ENCODE measurements at places on chromosomes 6 and 20. TPM values are rescaled to one million over a fixed set of nuclear protein-coding genes. Genes with fewer than 3 reads are reported as not detected.

CYP21A2 gene
- total RNA-seq, result not detected

TGM2 gene
- 339 TPM for total RNA-seq

CENPQ gene
- 10.8 TPM for total RNA-seq

SYNCRIP gene
- 99.0 TPM for total RNA-seq

MLN gene
- total RNA-seq, result not detected

CTAGE9 gene
- total RNA-seq, result not detected

GRCh38 chr20:19808498-19808897, 50.4 kb downstream of the RIN2 start:
- DNase-seq, result no peak

- DNase-seq, result peak; percentile 8
These were observed 21.0 kb downstream of the NFYA start for GRCh38 chr6:41093729-41094128.

- DNase-seq, result no peak
These were observed 608.6 kb downstream of the UTRN start for GRCh38 chr6:144893680-144894151.

- no peak for DNase-seq
These were observed 27.6 kb downstream of the BCKDHB start for GRCh38 chr6:80134065-80134464.

DNA sequence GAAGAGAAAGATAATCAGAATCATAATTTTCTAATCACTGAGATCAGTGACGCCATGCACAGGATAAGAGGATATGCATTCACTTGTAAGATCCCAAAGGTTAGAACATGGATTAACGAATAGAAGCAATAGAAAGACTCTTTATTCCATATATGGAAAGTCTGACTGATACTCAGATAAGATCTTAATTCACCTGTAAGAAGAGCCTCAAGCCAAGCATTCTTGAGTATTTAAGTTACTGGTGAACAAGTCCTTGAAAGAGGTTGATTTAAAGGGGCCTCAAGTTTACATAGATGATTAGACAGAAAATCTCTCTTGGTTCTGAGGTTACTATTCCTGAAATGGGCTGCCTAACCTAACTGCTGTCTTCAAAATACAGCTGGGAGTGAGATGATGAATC, 53.8 kb upstream of the MTRF1L start:
- no peak for DNase-seq

DNA sequence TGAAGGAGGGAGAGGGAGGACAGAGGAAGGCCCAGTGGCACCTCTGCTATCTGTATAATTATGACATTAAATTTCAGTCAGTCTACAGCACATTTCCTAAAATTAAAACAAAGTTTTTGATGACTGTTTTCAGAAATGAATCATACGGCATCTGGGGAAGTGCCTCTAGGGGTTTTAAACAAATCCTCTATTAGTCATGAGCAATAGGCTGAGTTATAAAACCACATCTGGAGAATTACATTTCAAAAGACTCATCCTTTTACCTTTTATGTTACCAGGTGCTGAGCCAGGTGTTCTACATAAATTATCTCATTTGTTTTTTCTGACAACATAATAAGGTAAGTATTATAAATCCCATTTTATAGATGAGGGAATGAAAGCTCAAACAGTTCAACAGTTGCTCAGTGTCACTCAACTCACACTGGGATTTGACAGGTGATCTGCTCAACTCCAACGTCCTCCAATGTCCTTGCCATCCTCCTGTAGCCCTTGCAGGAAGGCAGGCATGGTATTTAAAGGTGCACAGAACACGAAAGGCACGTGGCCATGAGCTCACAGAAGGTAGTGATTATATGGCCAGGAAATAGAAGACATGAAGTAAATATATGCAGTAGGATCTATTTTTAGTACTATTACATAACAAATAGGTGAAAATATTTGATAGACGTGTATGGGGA, 184.2 kb upstream of the MAN1A1 start:
- peak; percentile 89 for DNase-seq

- peak; percentile 30 for DNase-seq
These were observed 7.9 kb downstream of the COL9A3 start for GRCh38 chr20:62824476-62825332.

DNA sequence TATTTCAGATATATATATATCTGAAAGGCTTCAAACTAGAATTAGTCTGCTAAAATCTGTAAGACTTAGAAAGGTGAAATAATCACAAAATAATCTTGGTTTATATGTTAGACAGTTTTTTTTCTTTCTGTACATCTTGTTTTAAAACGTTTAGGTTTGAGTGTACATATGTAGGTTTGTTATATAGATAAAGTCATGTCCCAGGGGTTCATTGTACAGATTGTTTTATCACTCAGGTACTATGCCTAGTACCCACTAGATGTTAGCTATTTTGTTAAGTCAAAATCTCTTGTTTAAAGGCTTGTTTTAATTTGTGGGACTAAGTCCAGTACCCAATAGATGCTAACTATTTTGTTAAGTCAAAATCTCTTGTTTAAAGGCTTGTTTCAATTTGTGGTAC, 1339.0 kb upstream of the CITED2 start:
- no peak for DNase-seq

- DNase-seq, result peak; percentile 32
These were observed 6.4 kb downstream of the FAM83D start for GRCh38 chr20:38932457-38933120.

DNA sequence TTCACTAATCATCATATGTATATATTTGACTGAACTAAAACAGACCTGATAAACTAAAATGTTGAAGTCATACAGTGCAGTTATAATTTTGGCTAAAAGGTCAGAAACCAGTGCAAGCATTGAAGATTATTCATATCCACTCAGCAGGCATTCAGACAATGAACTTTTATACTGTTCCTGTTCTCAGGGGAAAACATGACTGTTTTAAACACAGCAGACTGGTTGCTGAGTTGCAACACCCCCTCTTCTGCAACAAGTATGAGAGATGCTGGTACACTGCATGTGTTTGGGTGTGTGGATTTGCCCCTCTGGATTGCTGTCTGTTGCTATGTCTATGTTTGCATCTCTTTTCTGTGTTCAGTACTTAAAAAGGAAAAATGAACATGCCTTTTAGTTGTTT, 206.8 kb downstream of the EYA4 start:
- peak; percentile 65 for DNase-seq

DNA sequence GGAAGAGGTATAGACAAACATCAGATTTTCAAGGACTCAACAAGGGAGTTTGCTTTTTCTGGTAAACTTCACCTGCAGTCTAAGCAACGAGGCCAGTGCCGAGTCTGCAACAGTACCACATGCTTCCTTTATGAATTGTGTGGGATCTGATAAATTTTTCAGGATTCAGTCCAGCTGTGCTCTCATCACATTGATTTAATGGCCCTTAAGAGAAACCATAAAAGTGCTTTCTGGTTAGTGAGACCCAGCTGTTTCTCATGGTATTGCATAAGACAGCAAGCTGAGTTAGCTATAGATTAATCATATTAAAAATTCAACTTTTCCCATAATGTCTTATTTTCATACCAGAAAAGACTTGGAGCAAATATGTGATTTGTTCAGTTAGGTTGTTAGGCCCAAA, 291.4 kb downstream of the CENPW start:
- DNase-seq, result peak; percentile 33

DNA sequence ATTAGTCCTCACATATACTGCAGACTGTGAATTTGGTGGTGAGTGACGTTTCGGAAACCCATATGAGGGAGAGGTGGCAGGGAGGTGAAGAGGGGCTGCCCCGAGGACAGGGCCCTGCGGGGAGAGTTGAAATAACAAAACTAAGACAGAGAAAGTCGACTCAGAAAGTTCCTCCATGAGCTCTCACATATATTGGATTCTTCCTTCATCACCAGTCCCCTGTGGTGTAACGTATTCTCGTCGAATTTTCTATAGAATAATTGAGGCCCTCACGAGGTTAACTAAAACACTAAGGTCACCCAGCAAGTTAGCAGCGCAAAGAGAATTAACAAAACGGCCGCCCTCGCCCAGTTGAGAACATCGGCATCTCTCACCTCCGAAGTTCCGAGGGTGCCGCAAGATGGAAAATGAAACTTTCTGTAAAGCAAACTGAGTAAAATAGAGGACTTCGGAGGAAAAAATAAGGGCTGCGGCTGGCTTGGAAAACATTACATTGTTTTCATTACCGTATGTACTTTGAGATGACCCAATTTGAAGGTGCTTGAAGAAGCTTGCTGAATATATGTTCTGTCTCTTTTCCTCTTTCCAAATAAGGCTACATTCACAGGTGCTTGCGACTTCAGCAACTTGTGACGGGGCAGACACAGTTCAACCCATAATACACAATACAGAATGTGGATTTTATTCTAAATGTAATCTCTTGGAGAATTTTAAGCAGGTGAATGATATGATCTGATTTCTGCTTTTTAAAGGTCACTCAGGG, 490.9 kb upstream of the JARID2 start:
- no peak for DNase-seq

DNA sequence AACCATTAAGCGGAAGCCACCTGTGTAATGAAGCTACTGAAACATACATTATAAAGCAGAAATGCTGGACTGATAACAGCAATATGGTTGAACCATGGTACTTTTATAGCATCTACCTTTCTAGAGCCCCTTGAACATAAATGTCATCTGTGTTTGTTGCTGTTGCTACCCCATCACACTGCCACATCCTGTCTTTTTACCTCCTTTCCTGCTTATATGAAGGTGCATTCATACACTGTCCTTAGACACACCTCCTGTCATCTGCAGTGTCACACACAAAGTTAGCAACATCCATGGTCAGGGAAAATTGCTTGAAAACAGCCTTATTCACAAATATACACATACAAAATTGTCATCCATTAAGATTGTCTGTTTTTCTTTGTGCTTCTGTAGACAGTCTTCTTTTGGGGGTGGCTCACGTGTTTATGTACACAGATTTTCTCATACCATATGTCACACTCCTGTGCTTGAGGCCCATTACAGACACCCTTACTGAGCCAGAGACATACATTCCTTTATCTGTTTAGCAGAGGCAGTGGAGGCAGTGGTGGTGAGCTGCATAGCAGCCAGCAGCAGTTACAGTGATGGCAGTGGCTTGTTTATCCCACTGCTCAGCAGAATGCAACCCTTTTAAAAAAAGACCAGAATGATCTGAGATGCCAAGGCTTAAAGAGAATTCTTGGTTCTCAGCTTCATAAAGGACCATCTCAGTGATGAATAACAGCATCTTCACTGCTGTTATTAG, 25.9 kb downstream of the C6orf62 start:
- DNase-seq, result no peak

DNA sequence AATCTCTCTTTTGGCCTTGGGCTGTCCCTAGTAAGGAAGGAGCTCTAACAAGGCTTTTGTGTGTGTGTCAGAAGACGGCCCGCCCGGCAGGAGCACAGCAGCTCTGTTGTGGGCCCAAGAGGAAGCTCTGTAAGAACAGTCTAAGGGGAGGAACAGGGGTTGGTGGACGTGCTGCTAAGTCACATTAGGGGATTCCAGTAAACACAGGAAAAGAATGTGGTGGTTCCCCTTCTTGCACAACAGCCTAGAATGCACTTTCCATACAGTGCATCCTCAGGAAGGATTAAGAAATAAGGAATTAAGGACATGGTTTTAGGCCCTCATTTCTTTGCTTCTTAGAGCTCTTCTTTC, 114.5 kb downstream of the RNF144B start:
- peak; percentile 70 for DNase-seq

DNA sequence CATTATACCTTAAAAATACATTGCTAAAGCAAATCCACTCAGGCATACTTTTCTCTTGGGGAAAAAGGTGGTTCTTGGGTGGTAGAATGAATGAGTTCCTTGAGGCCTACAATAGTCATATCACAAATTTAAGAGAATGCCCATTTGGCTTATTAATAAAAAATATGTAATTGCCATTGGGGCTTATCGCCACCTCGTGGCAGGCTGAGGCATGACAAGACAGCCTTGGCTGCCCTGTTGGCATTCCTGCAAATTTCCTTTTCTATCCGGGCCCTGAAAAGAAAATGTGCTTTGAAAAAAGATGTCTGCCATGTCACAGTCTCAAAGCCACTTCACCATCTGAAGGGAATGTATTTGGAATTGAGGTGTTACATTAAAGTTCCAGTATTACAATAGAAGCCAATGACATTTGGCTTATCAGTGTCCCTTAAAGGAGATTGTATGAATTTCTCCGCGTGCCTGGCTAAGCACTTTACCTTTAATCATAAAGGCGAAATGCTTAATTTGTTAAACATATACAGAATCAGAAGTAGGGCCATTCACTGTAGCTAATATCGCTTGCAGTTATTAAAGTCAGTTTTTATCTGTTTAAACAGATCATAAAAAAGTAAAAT, 188.3 kb upstream of the ZFP64 start:
- DNase-seq, result peak; percentile 53

DNA sequence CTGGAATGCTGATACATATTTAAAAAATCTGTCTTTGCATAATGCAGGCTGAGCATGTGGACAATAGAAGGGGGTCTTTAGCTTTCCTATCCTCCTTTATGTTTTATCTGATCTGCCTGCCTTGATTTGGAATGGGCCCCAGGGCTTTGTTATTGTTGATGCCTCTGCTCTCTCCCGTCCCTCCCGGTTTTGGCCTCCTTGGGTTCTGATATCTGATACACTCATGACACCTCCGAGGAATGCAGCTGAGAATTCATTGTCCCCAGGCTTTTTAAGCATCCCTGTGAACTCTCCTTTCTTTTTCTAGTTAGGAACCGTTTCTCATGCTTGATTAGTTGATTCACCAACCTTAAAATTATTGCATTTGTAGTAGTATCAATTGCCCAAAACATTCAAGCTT, 185.5 kb upstream of the RALGAPA2 start:
- no peak for DNase-seq

- DNase-seq, result peak; percentile 73
These were observed 55.4 kb upstream of the MOXD1 start for GRCh38 chr6:132456700-132457143.

Measured in GM23248 (cell line).